ENCODE measurements at places on chromosomes 5 and 9.

DNA sequence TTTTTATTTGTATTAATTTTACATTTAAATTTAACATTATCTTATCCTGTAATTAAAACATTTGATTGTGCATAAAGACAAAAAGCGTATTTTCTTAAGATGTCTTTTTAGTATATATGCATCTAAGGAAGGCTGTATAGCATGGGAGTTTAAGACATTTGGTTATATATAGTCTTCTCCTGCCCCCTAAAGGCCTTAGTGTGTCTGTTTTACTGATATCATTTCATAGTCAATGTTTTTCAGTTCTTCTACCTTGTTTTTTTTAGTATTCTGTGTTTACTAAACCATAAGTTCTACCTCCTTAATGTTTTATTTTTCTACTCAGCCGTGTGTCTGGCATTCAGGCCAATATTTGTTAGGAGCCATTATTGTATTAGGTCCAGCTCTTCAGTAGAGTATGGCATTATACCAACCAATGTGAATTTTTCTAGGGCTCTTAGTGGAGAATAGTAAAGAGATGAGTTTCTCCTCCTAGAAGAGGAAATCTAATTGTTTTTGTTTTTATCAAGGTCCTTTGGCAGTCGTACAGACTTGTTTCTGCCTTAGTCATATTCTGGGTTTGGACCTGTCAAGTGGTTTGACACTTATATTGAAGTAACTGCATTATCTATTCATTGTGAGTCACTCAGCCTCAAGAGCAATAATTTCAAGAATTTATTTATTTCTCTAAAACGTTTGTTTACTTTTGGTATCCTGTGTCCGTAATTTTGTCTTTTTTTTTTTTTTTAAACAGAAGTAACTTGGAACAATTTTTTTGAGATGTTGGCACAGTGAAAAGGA, 74.8 kb downstream of the SLF1 start:
- peak; percentile 73 for ATAC-seq

DNA sequence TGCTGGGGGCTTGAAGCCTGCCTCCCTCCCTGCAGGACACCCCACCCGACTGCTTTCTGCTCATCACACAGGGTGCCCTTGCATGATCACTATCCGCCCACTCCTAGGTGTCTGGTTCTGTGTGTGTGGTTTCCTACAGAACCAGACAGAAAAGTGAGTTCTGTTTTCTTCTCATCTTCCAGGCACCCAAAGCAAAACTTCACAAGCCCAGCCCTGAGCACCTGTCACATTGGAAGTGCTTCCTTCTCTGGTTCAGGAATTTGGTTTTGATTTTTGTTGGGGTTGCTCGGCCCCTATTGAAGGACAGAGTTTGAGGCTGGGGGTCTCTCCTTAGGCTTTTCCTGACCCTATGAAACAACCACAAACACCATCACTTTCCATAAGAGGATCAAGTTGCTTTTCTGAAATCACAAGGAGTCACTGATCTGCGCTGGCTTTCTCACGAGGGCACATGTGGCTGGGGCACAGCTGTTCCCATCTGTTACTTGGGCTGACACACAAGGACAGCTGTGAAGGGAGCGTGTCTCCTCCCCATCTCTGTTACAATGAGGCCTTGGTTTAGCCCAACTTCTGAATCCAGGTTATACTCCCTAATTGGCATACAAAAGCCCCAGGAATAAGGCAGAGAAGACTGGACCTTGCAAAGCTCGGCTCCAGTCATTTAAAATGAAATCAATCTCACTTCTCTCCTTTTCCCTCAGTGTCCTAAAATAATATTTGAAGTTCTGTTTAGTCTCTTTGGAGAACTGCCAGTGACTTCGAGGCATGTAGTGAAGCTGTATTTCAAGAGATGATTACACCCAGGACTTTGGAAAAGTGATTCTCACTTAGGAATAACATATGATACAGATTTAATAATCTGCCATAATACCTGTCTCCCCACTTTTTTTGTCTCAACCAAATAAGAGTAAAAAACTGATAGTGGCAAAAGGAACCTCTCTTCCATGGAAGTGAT, 213.1 kb upstream of the GAS1 start:
- ATAC-seq: no peak

- ATAC-seq: no peak
Observed at GRCh38 chr5:83564069-83564749, 92.7 kb downstream of the VCAN start.

DNA sequence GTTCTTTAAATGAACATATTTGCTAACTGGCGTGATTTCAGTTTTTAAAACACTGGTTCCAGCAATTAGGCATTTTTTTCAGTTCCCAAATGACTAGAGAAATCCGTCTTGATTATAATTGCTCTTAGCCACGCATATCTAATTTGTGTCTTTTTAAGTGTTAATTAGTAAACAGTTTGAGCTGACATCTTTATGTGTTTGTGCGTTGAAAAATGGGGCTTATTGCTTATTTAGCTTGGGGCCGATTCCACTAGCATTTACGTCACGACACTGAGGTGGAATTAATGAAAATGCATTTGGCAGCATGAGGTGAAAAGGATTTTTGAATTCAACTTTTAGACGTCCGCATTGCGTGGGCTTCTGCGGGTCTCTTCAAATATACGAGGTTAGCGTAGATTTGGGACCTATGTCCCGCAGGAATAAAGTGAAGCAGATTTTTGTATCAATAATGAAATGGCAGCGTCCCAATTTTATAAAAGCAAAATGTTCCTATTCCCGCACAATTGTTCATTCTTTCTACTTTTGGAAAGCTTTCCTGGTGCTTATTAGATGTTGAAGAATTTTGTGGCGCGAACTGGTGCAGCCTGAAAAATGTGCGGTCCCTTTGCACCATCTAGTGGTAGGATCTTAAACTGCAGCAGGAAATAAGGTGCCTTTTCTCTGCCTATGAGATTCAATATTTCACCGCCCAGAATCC, 122.7 kb upstream of the LMX1B start:
- peak; percentile 70 for ATAC-seq

GRCh38 chr5:72177538-72177937, 70.3 kb downstream of the MAP1B start:
- no peak for ATAC-seq

Measured in motor neuron (in vitro differentiated cells).